Brain microvascular endothelial cell (primary cell): ENCODE measurements at places on chromosomes 6 and 20.

DNA sequence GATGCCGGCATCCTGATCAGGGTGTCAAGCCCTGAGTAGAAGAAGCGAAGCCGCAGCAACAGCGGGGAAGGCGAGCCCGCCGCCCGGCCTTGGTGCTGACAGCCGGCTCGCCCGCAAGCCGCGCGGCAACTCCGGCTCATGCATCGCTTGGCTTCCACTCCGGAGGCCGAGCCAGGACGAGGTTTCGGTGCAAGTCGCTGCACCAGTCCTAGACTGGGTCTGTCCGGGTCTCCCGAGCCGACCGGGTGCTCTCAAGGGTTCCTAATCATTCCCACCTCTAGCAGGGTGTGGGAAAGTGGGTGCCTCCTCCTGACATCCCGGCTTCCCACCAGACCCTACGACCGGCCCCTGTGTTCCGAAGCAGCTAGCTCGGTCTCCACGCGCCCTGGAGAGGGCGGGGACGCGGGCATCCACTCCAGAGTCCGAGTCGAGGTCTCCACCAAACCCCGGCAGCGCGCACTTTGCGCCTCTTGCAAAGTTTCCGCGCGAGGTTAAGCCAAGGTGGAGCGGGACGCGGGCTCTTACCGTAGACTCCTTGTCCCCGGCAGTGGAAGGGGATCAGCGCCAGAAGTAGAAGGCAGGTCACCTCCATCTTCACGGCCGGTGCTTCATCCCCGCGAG is 1.4 kb downstream of the MDGA1 start:
- DNase-seq: no peak

GRCh38 chr20:17902531-17903083 is 66.0 kb downstream of the SNX5 start:
- no peak for DNase-seq

- DNase-seq: peak; percentile 50
Observed at GRCh38 chr6:134235937-134236751, 81.8 kb downstream of the SGK1 start.

DNA sequence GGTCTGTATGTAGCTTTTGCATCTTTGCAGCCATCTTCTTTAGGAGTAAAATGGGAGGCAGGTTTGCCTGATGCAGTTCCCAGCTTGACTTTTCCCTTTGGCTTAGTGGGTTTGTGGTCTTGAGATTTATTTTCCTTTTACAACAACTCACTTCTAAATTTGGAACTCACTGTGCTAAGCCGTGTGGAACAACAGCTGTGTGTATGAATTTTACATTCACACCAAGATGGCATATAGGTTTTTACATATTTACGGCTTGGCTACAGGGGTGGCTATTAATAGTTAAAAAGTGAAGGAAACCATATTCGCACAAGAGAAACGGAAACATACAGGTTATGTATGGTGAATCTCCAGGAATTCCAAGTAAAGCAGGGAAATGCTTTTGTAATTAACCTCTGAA is 2.5 kb downstream of the TTLL2 start:
- DNase-seq: no peak

DNA sequence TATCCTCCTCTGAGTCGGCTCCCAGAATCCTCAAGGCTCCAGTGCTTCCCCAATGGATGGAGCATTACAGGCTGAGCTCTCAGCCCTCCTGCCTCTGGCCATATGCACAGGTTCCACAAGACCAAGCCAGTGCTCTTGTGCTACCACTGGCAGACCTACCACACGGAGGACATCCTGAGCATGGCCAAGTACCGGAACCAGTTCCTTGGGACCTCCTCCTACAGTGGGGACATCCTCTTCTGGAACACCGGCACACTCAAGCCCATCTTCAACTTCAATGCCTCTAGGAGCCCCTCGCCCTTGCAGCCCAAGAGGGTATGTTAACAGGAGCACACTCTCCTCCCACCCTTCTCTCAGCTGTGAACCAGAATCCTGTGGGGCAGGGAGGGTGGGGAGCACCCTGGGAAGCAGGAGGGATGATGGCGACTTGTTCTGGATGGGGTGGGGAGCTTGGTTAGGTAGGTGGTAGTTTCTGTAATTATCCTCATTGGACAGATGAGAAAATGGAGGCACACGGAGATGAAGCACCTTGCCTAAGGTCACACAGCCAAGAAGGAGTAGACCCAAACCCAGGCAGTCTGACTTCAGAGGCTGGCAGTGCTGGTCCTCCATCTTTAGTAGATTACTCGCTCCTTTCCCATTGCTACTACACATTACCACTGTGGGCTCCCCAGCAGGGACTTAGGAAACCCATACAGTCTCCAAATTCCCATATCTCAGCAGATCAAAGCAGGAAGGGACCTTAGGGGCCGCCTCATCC is 58.6 kb downstream of the EFCAB8 start:
- no peak for DNase-seq

- no peak for DNase-seq
Observed at GRCh38 chr6:151729829-151730495, 77.5 kb upstream of the ESR1 start.

DNA sequence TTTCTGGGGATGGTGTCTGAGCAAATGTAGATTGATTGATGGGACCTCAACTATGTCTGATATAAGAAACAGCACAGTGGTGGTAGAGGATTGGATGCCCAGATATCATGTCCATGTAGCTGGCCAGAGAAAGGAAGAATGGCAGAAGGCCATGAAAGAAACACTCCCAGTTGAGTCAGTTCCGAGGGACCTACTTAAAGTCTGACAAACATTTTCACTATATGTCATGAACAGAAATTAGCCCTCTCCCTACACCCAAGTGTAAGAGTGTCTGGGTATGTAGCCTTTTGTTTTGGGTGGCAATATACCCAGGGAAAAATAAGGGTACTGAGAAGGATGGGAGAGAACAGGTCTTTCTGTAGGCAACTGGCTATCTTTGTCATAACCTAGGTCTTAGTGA is 434.2 kb downstream of the BCKDHB start:
- DNase-seq: no peak

DNA sequence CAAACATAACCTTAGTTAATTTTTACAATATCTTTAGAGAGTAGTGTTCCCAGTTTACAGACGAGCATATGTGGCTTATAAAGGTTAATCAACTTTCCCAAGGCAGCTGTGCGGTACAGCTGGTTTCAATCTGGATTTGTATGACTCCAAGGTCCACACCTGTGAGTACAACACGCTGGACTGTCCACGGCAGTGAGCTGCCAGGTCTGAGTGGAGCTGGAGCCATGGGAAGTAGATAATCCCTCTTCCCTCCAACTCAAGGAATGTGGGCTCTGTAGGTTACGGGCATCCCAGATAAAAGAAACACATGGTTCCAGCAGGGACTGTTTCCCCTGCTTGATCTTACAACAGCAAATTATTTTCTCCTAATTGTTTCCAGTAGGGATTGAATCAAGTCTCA is 102.2 kb downstream of the SOD2 start:
- no peak for DNase-seq

GRCh38 chr6:152696522-152696921 is 1.2 kb upstream of the MYCT1 start:
- peak; percentile 84 for DNase-seq

DNA sequence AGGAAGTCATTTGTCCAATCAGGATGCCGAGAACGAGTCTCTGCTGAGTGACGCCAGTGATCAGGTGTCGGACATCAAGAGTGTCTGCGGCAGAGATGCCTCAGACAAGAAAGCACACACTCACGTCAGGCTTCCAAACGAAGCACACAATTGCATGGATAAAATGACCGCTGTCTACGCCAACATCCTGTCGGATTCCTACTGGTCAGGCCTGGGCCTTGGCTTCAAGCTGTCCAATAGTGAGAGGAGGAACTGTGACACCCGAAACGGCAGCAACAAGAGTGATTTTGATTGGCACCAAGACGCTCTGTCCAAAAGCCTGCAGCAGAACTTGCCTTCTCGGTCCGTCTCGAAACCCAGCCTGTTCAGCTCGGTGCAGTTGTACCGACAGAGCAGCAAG is 281.5 kb downstream of the TSHZ2 start:
- no peak for DNase-seq

- DNase-seq: no peak
Observed at GRCh38 chr6:124028117-124028516, 224.5 kb downstream of the NKAIN2 start.

- no peak for DNase-seq
Observed at GRCh38 chr6:15264902-15265761, 19.3 kb downstream of the JARID2 start.

- DNase-seq: no peak
Observed at GRCh38 chr6:167682125-167682524, 144.6 kb upstream of the AFDN start.

GRCh38 chr6:38153076-38153797 is 333.7 kb downstream of the ZFAND3 start:
- no peak for DNase-seq

DNA sequence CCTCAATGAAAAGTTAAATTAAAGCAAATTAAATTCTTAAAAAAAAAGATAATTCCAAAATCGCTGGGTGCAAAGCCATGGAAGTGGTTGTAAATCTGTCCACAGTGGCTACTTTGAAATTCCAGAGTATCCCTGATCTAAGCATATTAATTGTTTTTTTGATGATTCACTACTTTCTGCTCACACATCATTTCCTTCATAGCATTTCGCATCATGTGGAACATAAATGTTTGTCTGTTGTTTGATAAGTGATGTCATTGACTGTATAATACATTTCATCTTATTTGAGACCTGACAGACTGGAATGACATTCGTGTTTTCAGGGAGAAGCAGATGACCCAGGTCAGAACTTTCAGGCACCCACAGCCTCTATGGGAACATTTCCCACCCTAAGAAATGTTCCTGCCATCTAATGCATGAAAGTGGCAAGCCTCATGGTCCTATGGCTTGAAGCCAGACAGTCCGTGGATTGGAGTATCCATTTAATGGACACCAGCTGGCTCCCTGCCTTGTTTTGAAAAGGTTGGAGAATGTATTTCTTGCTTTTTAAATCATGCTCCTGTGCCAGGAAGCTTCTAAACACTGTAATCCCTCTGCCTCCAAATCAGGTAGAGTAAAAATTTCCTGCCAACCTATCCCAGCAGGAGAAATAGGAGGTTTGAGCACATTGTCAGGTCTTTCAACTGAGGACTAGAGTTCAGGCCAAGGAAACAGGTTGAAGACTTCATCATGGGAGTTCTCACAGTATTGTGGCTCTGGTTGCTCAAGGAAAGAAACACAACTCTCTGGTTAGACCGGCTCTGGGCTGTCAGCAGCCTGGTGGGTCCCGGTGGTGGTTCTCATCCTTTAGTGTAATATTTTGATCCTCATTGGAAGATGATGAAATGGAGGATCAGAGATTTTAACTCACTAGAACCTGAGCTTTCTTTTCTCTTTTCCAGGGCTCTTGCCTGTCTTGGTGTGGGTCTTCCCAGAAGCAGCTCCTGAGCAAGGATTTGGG is 157.9 kb downstream of the SLC24A3 start:
- DNase-seq: no peak

DNA sequence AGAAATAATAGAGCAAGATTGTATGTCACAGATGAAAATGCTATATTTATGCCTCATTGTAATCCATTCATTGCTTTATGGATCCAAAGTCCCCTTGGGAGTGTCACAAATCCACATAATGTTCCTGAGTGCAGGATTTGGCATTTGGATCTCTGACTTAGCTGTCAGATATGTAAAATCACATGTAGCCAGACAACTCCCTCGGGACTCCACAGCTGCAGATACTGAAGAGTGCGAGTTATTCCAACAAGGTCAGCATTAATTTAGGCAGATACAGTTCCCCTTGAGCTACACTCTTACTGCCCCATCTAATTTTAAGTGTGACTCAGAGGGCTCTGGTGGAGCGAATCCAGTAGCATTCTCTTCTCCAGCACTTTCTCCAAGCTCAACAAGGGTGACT is 433.2 kb downstream of the CD83 start:
- DNase-seq: no peak

DNA sequence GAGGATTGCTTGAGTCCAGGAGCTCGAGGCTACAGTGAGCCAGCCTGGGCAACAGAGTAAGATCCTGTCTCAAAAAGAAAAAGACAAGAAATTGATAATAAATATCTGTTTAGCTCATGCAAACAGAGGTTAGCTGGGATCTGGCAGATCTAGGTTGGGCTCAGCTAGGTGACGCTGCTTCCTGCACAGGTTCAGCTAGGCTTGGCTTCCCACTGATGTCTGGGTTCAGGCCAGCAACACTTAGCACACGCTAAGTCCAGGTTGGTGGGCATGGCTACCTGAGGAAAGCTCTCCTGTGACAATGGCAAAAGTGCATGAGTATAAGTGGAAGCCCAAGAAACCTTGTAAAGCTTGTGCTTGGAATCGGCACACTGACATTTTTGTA is 48.7 kb downstream of the RIN2 start:
- DNase-seq: no peak

GRCh38 chr6:94045099-94045829 is 625.9 kb upstream of the EPHA7 start:
- no peak for DNase-seq

DNA sequence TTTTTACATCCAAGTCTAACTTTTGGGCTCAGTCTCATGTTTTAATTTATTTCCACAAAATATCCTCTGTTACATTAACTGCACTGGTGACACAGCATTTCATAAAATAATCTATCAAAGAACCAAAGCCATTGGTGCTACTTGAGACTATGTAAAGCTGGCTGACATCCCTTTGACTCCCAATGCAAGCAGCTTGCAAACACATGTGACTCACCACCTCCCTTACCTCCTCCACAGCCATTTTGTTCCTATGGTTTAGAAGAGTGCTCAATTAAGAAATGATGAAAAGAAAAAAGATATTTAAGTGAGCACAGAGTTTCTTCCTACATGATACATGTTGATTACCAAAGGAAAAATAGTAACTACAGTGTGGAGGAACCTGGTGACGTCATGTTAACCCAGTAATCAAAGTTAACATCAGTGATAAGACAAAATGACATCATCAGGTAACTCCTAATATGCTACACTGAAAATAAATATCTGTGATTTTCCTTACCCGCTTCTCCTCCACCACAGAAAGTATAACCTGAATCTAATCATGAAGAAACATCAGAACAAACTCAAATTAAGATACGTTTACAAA is 53.3 kb upstream of the LGSN start:
- no peak for DNase-seq

GRCh38 chr6:116564921-116565872 is 6.1 kb upstream of the RWDD1 start:
- DNase-seq: no peak

DNA sequence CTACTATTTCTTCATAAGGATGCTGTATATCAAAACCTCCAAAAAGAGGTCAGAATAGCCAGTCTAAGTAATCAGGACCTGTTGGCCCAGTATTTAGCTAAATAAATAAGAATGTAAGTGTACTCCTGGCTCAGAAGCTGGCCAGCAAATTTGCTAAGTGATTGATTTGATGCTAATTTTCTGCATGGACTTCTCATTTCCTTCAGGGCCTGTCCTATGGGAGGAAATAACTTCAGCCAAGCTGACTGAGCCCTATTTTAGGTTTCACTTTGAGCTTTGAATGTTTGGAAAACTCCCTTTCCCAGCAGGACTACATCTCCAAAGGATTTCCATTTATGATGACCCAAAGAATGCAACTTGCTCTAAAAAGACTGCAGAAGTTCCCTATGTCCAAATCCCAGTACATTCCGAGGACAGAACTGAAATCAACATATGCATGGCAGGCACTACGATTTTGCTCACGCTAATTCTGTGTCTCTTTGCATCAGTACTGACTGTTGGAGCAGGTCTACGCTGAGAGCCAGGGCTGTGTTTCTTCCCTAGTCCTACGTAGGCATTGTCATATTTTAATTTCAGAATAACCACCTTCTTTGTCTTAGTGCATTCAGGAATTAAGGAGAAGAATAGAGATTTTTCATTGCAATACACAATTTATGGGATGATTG is 441.4 kb upstream of the PLCB4 start:
- no peak for DNase-seq

GRCh38 chr20:38315290-38315966 is 11.5 kb downstream of the BPI start:
- peak; percentile 59 for DNase-seq
